ENCODE measurements at places on chromosomes 11 and 22. TPM values are rescaled to one million over a fixed set of nuclear protein-coding genes. Genes with fewer than 3 reads are reported as not detected.

Gene HORMAD2
- not detected for total RNA-seq

Gene RANBP1
- total RNA-seq, result 387 TPM

Gene GLB1L3
- 0.92 TPM for total RNA-seq

Gene CSRP3
- not detected for total RNA-seq

Gene LINC01488
- total RNA-seq, result not detected

- no peak for DNase-seq
Observed at GRCh38 chr11:78400116-78400515, 17.5 kb downstream of the GAB2 start.

DNA sequence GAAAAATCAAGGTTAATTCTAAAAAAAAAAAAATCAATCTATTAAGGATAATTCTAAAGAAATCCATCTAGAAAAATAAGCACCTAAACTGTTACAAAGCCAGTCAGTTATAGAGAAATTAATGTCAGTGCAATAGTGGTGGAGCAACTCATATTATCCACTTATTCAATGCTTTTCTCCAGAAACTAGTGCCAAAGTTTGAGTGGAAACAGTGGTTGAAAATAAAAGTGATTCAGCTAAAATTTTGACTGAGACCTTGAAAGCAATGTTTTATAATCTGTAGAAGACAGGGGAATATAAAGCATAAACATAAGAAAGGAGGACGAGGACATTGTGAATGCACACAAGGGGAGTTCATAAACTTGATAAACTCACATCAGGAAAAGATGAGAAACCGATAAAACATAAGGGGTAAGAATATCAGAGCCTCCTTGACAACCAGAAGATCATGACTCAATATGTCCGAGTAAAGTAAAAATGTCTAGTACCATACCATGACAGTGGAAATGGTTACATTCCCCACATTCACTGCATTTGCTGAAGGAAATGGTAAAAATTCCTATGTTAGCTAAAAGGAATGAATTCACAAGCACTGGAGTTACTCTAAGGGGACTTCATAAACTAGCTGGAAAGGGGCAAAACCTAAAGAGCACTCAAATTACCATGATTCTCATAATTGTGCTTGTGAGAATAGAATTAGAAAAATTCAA, 58.7 kb upstream of the SLC5A12 start:
- no peak for DNase-seq

DNA sequence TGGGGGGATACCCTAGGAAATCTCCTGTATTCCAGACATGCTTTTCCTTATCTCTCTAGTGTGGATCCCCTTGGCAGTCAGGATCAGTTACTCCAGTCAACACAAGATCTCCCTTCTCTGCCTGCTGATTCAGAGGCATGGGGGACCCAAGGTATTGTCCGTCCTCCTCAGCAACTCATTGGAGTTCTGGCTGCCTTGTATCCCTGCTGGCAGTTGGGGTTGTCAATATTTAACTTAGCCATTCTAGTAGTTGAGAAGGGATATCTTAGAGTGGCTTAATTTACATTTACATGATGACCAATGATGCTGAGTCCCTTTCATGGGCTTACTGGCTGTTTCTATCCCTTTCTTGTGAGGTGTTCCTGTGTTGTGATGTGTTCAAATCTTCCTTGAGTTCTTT, 74.2 kb downstream of the GRK3 start:
- DNase-seq, result no peak

DNA sequence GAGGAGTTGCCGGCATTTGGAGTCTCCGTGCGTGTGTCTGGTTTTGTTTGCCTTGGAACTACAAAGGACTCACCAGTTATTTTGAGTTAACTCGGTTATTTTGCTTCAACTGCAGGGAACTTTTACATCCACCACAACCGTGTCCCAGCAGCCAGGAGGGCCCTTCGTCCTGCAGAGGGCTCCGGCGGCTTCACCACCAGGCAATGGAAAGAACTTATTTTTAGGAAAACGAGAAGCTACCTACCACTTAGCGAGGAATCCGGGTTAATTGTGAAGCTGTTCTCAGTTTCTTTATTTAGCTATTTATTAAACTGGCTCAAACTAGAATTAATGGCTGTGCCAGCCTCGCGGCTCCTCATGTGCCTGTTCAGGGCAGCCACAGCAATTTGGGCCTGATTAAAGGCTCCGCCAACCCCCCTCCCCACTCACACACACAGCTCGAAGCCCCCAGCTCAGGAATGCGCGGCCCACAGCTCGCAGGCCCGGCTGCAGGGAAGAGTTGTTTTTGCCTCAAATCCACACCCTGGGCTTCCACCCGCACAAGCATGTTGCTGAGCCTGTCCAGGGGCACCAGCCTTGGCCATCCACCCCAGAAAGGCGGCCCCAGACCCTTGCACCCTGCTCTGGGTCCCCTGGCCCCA, 55.9 kb upstream of the FGF3 start:
- no peak for DNase-seq

DNA sequence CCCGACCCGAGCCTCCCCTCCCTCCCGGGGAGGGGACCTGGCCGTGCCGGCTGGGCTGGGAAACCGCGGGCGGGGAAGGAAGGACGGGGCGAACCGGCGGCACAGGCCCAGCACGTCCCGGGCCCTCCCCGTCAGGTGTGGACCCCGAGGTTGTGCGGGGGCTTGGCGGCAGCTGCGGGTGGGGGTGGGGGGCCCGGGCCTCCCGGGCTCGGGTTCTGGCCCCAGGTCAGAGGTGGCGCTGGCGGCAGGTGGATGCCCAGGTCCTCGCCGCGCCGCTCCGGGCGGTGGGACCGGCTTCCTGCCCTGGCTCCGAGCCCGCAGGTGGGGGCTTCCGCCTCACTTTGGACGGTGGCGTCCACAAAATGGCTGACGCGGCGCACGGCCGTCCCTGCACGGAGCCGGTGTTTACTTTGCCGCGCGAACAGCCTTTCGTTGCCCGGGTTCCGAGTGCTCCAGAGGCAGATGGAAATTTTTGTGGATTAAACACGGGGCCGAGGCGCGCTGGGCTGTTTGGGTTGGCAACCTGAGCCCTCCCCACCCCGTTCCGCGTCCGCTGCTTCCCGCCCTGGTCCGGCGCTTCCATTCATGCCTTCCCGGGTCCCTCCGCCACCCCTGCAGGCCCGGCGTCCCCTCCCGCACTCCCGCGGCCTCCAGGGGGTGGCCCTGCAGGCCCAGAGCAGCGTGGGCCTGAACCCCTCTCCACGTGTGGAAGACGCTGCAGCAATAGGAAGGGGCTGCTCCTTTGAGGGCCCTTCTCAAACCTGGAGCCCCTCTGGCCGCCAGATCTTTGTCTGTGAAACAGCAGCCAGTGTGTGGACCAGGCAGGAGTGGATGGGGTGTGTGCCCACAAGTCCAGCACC, 92.0 kb upstream of the KCNQ1OT1 start:
- DNase-seq, result no peak

GRCh38 chr22:38970551-38970950, 11.6 kb upstream of the APOBEC3B start:
- DNase-seq, result no peak

DNA sequence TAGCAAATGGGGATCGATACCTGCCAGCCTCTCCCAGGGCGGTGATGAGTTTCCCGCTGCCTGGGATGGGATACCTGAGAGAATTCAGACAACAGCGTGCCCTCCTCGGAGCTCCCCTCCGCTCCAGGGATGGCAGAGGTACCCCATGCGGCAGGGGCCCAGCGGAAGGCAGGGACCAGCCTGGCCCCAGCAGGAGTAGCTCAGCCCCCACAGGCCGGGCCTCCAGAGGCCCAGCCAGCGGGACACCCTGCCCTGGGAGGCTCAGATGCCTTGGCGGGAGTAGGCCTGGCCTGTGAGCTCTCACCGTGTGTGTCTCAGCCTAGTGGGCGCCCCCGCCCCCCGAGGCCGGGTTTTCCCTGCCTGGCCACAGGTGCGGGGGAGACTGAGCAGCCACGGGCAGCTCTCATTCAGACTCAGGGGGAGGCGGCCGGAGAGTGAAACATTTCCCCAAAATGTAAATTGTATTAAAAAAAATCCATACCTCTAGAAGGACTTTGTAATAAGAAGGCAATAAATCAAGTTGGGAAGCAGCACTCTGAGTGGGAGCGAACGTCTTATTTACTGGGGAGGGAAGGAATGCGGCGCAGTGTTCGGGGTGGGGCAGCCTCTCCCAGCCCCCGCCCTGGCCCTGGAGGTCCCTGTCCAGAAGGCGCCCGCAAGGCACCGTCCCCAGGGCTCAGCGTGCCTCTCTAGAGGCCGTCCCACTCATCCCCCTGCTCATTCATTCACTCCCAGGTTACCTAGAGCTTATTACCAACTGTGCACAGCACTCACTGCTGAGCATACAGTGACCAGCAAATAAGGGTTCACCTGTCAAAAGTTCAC, 888.0 kb downstream of the BRD1 start:
- no peak for DNase-seq

- DNase-seq, result peak; percentile 61
Observed at GRCh38 chr11:2963112-2963754, 28.9 kb downstream of the NAP1L4 start.

- DNase-seq, result no peak
Observed at GRCh38 chr22:27985323-27986275, 66.5 kb upstream of the PITPNB start.

- peak; percentile 49 for DNase-seq
Observed at GRCh38 chr22:41028841-41029240, 63.6 kb upstream of the EP300 start.

DNA sequence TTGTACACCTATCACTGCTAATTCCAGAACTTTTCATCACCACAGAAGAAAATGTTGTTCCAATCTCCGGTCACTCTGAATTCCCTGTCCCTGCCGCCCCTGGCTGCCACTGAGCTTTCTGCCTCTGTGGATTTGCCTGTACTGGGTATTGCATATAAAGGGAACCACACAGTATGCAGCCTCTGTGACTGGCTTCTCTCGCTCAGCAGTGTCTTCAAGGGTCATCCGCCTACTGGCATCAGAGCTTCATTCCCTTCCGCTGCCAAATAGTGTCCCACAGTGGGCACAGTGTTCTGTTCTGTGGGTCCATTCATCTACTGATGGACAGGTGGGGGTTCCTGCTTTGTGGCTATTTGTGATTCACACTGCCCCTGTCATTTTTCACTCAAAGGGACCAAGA, 5.3 kb downstream of the DHCR7 start:
- no peak for DNase-seq
